ENCODE measurements at places on chromosomes 3 and 15. TPM values are rescaled to one million over a fixed set of nuclear protein-coding genes. Genes with fewer than 3 reads are reported as not detected.

The NLGN1 gene
- not detected for total RNA-seq

GRCh38 chr3:71490692-71491091 is 92.8 kb downstream of the FOXP1 start:
- no peak for DNase-seq
- no peak overlapping the region for H3K4me3 ChIP-seq
- H3K36me3 ChIP-seq = peaks cover 46% of the 10 kb centered on the region
- H3K27me3 ChIP-seq = no peaks in the 10 kb centered on the region
- peak overlapping the region; percentile 98 for H3K27ac ChIP-seq
- H3K4me1 ChIP-seq = peaks cover 82% of the 10 kb centered on the region

DNA sequence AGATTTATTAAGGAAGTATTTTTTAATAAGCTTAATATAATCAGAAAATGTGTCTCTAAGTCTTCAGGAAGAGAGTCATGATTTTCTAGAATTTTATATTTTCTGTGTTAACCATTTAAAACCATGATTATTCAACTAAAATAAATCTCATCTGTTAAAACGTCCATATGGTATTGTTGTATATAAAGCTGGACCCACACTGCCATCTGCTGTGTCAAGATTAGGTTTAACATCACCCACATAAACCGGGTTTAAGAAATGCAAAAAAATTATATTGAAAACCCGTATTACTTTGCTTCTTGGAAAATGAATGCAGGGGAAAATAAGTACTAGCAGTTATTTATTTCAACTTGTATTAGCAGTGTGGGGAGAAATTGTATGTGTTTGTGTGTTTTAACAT is 9.5 kb upstream of the CCDC66 start:
- H3K27me3 ChIP-seq = peaks cover 4% of the 10 kb centered on the region
- DNase-seq = no peak
- H3K27ac ChIP-seq = no peak overlapping the region
- no peak overlapping the region for H3K4me3 ChIP-seq
- H3K36me3 ChIP-seq = peaks cover 2% of the 10 kb centered on the region
- no peaks in the 10 kb centered on the region for H3K4me1 ChIP-seq

DNA sequence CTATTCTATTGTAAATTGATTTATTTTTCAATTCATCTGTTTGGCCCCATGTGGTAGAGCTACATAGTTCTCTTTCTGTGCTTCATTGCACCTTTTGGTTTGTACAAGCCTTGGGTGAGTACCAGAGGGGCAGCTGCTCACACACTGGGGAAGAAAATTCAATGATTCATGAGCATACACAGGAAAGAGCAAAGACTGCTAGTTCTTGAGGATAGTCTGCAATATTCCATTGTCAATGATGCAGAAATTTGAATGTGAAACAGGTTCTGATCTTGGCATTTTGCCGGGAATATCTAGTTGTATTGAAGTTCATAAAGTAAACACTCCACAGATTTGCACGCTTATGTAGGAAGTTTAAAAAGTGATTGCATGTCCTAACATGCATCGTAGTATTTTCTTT is 304.6 kb downstream of the NAALADL2 start:
- no peak overlapping the region for H3K4me3 ChIP-seq
- H3K36me3 ChIP-seq = no peaks in the 10 kb centered on the region
- no peaks in the 10 kb centered on the region for H3K27me3 ChIP-seq

All from activated CD8-positive, alpha-beta T cell treated with anti-CD3 and anti-CD28 coated beads for 36 hours (primary cell).